ENCODE measurements at places on chromosomes 16 and 17.

GRCh38 chr16:30183233-30184095 is at the start of gene CORO1A:
Gene CORO1A, plus strand, starts transcription at chr16:30183602. Its CDS starts 1,608 bp downstream, at chr16:30185210.
- DNase-seq, result peak; percentile 67

DNA sequence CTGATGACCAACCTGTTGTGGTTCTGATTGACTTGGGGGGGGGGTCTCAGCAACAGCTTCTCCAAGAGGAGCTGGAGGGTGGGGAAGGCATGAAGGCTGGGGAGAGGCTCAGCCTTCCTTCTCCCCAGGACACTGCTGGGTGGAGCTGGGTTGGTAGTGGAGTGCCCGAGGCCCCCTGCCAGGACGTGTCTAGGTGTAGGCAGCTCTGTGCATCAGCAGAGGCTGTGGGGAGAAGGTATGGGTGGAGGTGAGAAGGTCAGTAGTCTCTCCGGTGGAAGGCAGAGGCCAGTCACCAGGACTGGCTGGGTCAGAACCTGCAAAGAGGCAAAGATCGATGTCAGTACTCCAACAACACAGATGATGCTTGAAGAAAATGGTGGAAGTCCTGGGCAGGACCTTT is 3.9 kb downstream of the CHAD start:
- no peak for DNase-seq

GRCh38 chr17:32933881-32934280 is 5.9 kb downstream of the TMEM98 start:
- no peak for DNase-seq

DNA sequence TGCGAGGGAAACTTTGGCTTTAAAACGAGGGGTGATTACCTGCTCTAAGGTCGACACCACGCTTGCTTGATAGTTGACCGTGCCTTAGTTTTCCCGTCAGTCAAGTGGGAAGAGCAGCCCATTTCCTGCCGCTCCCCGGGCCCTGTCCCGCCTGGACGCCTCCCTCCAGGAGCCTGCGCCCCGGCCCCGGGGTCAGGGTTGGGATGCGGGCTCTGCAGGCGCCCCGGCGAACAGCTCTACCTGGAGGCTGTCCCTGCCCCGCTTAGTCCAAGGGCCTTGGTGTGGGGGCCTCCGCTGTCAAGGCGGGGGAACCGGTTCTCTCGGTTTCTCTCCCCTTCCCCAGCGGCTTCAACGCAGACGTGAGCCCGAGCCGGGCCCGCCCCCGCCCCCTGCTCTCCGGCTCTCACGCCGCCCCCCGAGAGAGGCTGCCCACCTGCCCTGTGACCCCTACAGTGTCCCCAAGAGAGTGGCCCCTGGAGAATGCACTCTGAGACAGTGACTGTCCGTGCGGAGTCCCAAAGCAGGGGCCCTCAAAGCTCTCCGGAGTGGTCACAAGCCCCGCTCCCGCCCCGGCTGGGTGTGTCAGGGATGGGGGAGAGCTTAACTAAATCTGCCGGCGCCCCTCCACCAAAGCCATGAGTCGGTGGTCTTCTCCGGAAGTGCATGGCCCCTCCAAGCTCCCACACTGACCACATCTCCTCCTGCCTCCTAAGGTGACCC is 117.4 kb upstream of the SMURF2 start:
- DNase-seq, result no peak

- DNase-seq, result peak; percentile 97
Measured at GRCh38 chr17:80005360-80006338, 30.0 kb downstream of the TBC1D16 start.

Measured in A549 (cell line).